GM13977 (cell line): ENCODE measurements at places on chromosomes 1 and 21.

DNA sequence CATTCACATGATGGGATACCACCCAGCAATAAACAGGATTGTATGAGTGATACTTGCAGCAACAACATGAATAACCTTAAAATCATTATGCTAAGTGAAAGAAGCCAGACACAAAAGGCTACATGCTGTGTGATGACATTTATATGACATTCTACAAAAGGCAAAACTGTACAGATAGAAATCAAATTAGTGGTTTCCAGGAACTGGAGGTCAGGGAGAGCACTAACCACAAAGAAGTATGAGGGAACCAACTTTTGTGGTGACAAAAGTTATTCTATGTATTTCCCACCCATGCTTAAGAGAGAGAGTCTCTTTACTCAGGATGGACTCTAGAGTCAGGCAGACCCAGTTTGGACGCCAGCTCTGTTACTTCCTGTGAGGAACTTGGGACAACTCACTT lies 364.5 kb upstream of the DAB1 start:
- DNase-seq, result no peak

DNA sequence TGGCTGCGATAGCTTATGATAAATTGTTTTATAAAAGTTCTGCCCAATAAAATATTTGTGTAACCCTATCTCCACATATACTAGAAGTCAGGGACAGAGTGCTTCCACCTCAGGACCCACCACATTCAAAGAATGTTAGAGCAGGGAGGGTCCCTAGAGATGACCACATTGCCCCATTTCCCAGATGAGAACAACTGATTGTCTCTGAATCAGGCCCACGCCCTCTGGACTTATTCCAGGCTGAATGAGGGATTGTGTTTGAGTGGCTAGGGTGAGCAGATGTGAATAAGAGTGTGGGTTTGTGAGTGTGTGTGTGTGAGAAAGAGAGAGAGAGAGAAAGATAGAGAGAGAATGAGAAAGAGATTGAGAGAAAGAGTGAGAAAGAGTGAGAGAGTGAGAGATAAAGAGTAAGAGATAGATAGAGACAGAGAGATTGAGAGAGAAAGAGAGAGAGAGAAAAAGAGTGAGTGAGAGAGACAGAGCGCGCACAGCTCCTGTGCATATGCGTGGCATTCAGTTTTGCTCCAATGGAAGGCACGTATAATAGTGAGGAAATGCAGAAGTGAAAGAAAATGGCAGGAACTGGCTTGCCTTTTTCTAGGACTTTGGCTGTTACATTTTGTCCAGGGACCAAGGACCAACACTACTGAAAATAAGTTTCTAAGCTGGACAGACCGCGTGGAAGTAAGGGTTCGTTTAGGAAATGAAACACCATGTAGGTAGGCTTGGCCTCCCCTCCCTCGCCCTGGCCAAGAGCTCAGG lies 94.1 kb downstream of the ABCA4 start:
- DNase-seq, result no peak

DNA sequence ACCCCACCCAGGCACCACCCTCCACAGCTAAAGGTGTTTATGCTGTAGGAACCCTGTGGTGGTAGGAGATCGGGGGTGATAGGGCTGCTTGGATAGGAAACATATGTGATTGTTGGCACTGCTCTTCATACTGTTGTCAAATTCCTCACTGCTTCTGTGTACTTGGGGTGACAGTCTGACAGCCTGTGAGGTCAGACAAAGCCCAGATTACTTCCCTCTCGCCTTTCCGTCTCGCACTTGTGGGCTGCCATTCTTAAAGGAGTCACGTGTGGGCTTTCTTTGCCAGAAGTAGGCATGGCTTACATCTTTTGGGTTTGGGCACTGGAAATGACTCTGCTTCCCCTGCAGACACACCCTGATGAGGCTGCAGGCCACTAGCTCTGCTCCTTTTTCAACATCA lies 363.8 kb downstream of the DISC1 start:
- no peak for DNase-seq

- no peak for DNase-seq
These were observed 11.2 kb upstream of the CREG1 start for GRCh38 chr1:167564612-167565270.

DNA sequence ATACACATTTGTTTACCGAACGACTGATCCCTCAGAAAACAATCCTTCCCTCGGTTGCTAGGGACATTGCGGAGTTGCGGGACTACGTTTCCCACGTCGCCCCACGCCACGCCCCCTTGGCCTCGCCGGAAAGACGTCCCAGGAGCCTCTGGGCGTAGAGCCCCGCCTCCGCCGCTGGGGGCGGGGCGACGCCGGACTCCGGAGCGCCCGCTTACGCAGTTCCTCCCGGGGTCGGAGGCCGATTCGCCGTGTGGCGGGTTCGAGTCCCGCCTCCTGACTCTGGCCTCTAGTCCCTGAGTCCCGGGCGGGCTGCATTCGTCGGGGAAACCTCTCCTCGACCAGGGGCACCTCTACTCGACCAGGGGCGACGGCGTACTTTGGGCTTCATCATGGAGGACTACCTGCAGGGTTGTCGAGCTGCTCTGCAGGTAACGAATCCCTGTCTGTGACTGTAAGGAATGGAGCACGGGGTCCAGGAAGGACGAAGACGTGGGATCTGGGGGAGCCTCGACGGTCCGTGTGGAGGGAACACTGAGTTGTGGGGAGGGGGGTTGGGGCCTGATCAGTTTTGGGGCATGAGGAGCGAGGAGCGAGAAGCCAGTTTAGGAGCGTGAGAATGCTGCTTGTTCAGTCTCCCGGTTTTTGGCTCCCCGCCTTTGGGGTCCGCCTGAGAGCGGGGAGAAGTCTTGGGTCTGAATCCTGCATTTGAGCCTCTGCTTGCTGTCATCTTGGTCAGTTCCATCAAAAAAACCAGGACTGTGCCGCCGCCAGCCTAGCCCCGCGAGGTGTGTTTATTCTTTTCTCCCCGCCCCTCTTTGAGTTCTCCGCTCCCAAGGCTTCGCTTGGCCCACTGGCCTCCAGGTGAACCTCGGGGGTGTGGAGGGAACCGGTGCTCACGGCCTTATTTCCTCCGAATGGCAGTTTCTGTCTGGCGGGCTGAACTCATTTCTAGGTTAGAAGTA lies at the start of gene PRUNE1:
Gene PRUNE1, plus strand, starts transcription at position 206 of the 962 bp plus-strand sequence. Its CDS starts 184 bp downstream, at position 390.
- DNase-seq, result peak; percentile 98

DNA sequence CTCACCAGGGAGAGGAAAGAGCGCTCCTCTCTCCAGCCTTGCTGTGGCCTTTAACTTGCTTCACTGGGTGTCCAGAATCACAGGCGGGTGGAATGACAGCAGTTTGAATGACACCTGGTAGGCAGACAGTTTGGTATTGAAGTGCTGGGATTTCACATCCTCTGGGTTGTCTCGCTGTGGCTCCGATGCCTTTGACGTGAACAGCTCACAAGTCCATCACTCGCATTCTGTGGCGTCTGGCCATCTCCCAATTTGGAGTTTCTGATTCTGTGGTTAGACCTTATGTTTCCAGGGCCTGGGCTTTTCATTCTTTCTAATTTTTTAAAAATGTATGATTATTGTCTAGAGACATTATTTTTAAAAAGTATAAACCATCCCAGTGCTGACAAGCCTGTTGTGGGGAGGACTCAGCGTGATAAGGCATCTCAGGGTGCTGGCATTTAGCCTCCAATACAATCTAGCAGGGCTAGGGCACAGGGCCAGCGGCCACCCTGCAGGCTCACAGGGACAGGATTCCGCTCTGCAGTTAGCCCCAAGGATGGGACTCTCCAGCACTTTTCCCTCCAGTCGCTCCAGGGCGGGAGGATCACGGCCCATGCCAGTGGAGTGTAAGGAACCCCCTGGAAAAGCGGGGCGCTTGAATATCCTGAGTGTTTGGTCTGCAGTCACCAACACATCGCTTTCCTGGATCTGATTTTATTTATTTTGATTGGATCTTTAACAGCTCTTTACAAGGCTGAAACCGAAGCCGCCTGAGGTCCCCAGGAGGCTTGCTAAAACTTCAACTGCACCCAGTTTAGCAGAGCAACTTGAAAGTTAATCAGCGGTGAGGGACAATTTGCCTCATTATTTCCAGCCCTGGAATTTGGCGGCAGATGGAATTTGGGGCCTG lies 178.3 kb downstream of the TRABD2B start:
- DNase-seq, result no peak

GRCh38 chr1:38918568-38918967 lies 23.1 kb downstream of the RHBDL2 start:
- DNase-seq, result no peak

GRCh38 chr1:30386156-30386926 lies 337.0 kb downstream of the MATN1 start:
- no peak for DNase-seq

DNA sequence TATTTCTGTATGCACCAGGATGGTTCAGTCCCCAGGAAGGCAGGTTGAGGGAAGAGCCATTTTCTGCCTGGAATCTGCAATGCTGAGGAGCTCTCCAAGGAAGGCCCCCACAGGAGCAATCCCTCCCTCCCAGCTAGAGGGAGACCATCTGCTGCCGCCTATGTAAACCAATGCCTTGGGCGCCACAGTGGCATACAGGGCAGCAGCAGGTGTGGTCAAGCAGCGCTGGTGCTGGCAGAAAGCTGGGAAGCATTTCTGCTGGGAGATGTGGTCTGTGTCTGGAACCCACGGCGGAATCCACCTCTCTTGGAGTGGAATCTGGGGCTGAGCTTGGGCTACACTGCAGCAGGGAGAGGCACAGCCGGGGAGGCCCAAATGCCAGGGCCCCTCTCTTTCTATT lies 283.3 kb downstream of the RRAGC start:
- DNase-seq, result no peak

- DNase-seq, result no peak
These were observed 18.4 kb downstream of the LRRC71 start for GRCh38 chr1:156938813-156939212.

DNA sequence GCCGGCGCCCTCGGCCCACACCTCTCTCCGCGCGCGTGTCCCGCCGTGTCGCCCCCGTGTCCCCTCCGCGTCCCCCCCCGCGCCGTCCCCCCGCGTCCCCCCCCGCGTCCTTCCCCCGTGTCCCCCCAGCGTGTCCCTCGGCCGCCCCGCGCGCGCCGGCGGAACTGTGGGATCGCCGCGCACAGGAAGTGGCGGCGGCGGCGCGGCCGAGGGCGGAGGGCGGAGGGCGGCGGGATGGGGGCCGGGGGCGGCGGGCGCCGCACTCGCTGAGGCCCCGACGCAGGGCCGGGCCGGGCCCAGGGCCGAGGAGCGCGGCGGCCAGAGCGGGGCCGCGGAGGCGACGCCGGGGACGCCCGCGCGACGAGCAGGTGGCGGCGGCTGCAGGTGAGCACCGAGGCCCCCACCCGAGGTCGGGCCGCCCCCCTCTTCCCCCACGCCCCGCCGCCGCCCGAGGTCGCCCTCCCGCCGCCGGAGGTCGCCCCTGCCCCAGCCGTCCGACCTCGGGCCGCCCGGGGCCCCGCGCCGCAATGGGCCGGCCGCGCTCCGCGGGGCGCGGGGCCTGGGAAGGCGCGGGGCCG lies at the start of gene AGPAT3:
Gene AGPAT3, plus strand, starts transcription at position 262 of the 578 bp plus-strand sequence. CDS start 94,459 bp downstream, outside the sequence.
- DNase-seq, result peak; percentile 78

GRCh38 chr1:28045777-28046176 lies 42.6 kb downstream of the EYA3 start:
- no peak for DNase-seq

- no peak for DNase-seq
These were observed 152.7 kb downstream of the CASZ1 start for GRCh38 chr1:10643607-10644306.

DNA sequence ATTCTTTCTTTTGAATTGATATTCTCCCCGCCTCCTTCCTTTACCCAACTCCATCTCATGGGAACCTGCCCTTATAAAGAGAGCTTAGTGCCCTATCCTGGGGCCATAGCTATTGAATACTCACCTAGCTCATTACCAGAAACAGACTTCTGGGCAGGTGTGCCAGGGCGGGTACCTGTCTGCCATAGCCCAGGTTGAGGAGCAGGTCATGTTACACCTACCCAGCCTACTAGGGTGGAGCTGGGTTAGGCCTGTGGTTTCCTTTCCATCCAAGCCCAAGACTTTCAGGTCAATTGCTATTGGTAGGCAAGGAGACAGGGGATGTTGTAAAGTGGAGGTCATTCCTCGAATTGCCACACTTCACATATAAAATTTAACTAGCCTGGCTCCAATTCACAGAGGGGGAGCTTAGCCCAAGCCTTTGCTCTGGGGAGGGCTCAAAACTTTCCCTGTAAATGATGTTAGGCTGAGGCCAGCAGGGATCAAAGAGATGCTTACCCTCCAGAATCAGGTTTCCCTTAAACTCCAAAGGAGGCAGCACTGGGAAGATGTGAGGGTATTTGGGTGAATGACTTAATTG lies 87.1 kb upstream of the IPO9 start:
- DNase-seq, result no peak

- DNase-seq, result no peak
These were observed 126.0 kb downstream of the CAMTA1 start for GRCh38 chr1:6911021-6911941.

GRCh38 chr1:115829947-115830346 lies 11.0 kb downstream of the NHLH2 start:
- no peak for DNase-seq

- no peak for DNase-seq
These were observed 14.5 kb upstream of the CCDC185 start for GRCh38 chr1:223378754-223379153.

- peak; percentile 39 for DNase-seq
These were observed 6.5 kb downstream of the CAPN9 start for GRCh38 chr1:230753586-230754251.

DNA sequence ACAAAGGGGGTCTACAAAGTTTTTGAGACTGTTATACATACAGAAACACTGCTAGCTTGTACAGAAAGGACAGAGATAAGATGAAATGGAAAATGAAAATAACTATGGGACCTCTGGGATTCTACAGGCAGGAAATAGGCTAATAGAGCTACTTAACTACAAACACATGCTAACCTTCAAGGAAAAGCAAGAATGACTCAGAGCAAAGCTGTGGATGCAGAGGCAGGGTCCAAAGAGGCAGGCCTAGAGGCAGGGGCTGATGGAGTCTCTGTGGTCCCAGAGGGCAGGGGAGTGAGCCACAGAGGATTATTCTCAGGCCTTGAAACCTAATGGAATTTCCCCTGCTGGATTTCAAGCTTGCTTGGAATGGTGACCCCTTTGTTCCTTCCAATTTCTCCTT lies 18.7 kb upstream of the GOLT1A start:
- no peak for DNase-seq

- no peak for DNase-seq
These were observed 50.7 kb downstream of the IRF2BP2 start for GRCh38 chr1:234559152-234559901.

GRCh38 chr21:45288441-45288841 lies 746 bp upstream of the POFUT2 start:
- no peak for DNase-seq

DNA sequence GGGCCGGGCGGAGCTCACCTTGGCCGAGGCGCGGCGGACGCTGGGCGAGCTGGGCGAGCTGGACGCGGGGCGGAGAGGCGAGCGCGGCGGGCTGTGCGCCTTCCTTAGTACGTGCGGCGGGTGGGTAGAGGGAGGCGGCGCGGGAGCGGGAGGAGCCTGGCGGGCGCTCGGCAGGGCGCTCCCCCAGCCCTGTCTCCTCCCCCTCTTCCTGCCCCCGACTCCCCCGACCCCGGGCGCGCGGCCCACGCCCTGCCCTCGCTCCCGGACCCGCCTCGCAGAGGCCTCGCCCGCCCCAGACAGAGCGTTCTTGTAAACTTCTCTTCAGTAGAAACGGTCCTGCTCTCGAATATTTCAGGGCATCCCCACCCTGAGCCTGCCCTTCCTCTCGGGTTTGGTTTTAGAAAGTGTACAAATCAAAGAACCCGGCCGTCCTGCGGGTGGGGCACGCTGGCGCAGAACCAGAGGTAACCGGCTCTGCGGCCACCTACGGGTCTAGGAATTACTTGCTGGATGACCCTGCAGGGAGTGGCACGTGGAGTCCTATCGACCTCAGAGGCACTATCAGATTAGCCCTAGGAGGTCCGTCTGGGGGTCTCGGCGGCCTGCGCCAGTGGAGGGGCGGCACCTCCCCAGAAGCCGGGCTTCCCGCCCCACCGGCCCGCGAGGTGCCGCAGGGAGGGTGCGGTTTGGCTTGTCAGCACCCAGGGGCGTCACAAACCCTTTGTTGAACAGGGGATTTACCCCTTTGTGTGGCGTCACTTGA lies at the start of gene S100A10:
Gene S100A10, minus strand, starts transcription at position 126 of the 763 bp plus-strand sequence. CDS start 7,629 bp downstream, outside the sequence.
- DNase-seq, result peak; percentile 53
